ENCODE measurements at places on chromosomes 3 and 15.

GRCh38 chr15:74387621-74388362 is 20.3 kb upstream of the CYP11A1 start:
- DNase-seq, result no peak

GRCh38 chr3:36149447-36149865 is 230.8 kb upstream of the STAC start:
- no peak for DNase-seq

DNA sequence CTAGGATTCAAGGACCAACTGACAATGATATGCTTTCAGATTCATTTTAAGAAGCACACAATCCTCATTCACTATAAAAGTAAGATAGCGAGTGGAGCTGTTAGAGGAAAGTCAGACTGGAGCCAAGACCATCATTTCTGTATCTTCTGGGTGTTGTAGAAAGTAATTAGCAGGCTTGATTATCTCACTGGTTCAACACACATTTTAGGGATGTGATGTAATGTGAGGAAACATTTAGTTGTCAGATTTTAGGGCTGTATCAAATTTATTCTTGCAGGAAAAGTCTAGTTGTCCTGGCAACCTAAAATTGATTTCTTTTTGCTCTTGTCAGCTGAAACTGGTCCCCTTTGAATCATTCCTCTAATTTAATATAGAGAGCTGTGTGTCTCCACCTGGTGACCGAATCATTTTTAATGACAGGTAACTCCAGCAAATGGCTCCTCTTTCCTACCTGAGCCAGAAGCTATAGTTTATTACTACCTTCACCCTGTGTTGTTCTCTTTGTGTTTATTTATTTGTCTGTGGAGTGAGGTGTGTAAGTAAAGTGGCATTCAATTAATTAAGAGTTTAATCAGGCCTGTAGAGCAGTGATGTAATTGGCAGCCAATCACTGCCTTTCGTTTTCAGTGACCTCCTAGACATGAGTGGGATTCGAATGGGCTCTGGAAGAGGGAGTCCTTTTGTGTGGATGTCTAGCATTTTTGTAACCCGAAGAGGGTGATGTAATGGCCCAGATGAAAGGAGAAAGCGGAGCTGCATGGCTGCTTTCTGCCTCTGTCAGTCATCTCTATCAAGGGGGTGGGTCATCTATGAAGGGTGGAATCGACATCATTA is 125.8 kb downstream of the LPP start:
- DNase-seq, result no peak

GRCh38 chr3:2041931-2042330 is 56.7 kb upstream of the CNTN4 start:
- DNase-seq, result no peak

GRCh38 chr15:51094606-51095569 is at the start of gene TNFAIP8L3:
Gene TNFAIP8L3 (minus strand): TSS chr15:51094906. CDS start chr15:51094595, 311 bp downstream.
- no peak for DNase-seq

DNA sequence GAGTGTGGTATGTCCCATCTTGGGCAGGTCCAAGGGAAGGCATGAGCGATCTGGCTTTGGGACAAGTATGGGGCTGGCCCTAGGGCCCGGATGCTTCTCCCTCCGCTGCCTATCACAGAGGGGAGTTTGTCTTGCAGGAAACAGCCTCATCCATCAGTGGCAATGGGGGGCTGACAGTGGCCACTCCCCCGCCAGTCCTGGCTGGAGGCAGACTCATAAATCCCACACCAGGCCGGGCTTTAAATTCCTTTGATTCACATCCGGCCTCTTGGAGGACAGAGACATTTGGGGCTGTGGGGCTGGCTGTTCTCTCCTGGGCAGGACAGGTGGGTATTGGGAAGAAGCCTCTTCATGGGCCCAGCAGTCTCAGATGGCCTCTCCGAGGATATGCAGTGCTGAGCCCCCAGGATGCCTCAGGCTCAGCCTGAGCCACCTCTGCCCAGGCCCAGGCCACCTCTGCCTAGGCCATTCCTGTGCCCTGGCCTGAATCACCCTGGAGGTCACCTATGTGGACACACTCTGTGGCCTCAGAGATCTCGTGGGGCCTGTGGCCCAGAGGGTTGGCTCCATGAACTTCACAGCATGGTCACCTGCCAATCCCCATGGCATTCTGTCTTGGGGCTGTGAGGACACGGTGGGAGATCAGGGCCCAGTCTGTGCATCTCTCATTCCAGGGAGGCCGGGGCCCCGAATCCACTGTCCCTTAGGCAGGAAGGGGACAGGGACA is 84.2 kb upstream of the GOLGA6L4 start:
- no peak for DNase-seq

- DNase-seq, result no peak
These were observed 616.1 kb downstream of the OTOL1 start for GRCh38 chr3:162112719-162113118.

GRCh38 chr3:50068134-50068533 is 20.6 kb upstream of the RBM5 start:
- no peak for DNase-seq

DNA sequence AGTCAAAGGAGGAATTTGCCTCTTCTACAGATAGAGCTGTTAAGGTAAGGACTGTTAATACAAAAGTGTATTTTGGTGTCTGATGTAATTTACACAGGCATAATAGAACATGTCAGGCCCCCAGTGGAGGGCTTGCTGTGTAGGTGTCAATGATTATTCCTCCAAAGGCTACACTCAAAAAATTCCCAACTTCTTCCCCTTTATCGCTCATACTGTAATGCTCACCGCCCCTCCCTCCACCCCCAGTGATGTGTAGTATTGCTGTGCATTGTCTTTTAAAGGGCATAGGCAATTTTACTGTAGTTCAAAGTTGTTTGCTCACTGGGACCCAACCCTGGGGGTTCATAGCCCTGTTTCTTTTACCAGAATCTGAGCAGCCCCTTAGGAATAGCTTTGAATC is 32.2 kb downstream of the NSUN3 start:
- DNase-seq, result no peak

DNA sequence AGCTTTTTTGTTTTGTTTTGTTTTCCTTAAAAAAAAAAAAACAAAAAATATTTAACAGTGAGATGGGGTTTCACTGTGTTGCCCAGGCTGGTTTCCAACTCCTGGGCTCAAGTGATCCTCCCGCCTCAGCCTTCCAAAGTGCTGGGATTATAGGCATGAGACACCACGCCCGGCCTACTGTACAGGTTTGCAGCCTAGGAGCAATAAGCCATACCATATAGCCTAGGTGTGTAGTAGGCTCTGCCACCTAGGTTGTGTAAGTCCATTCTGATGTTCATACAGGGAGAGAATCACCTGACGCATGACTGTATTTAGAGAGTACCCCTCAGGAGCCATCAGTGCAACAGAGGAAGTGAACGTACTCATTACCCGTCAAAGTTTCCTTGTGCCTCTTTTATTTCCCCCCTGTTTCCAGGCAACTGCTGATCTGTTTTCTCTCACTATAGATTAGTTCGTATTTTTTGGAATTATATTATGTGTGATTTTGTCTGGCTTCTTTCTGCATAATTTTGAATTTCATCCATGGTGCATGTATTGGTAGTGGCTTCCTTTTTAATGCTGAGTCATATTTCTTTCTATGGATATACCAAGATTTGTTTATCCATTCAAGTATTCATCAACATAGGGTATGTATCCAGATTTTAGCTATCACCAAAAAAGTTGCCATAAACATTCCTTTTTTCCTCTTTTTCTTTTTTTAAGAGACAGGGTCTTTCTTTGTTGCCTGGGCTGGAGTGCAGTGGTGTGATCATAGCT is 9.9 kb downstream of the ACAD9 start:
- no peak for DNase-seq

DNA sequence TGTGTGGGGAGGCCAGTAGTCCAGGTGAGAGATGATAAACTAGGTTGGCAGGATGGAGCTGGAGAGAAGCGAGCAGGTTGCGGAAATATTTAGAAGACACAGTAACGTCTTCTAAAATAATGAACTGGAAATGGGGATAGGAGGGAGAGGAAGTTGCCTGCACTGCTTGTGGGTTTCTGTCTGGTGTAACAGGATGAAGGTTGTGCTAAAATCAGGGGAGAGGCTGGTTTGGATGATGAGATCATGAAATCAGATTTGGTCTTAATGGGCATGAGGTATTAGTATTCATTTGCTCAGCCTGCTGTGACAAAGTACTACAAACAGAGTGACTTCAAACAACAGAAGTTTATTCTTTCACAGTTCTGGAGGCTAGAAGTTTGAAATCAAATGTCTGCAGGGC is 32.1 kb upstream of the TNFAIP8L3 start:
- no peak for DNase-seq

DNA sequence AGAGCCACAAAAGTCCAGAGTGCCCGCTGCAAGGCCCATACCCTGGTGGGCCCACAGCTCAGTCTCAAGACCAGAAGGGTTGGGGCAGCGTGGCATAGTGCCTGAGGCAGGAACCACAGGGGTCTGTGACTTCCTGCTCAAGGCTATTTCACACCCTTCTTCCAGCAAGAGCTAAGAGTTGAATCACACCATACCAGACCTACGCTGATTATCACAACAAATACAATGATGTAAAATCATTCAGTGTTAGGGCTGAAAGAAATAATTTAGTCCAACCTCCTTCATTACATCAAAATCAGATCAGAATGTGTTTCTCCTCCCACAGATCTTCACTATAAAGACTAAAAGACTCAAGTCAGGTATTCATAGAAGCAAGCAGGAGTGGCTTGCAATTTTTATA is 27.8 kb upstream of the ST8SIA2 start:
- no peak for DNase-seq

GRCh38 chr3:135460273-135460672 is 505.3 kb upstream of the PPP2R3A start:
- DNase-seq, result no peak

Measured in RPMI8226 (cell line).